ENCODE measurements at places on chromosomes 13 and 19. TPM values are rescaled to one million over a fixed set of nuclear protein-coding genes. Genes with fewer than 3 reads are reported as not detected.

The ZNF43 gene
- total RNA-seq = 3.1 TPM

The TMC4 gene
- total RNA-seq = not detected

The NHLRC3 gene
- total RNA-seq = 13.9 TPM

The BRCA2 gene
- 17.0 TPM for total RNA-seq

The SMIM24 gene
- total RNA-seq = not detected

The ZNF285 gene
- total RNA-seq = 1.4 TPM

The HNRNPL gene
- total RNA-seq = 218 TPM

The ACER1 gene
- not detected for total RNA-seq

The SELENOV gene
- total RNA-seq = not detected

The SPACA4 gene
- not detected for total RNA-seq

The TEX101 gene
- total RNA-seq = not detected

The BEST2 gene
- total RNA-seq = not detected

The NR1H2 gene
- total RNA-seq = 82.1 TPM

The TMEM255B gene
- 2.4 TPM for total RNA-seq

The ZNF560 gene
- total RNA-seq = 2.8 TPM

The CYP4F8 gene
- not detected for total RNA-seq

The CEACAM21 gene
- not detected for total RNA-seq

The SLITRK5 gene
- under 0.01 TPM for total RNA-seq

The ZNF728 gene
- total RNA-seq = not detected

The NKPD1 gene
- total RNA-seq = under 0.01 TPM

The MRPL54 gene
- total RNA-seq = 61.5 TPM

The GPC6 gene
- total RNA-seq = 16.5 TPM

The SKA3 gene
- 22.3 TPM for total RNA-seq

The CYSLTR2 gene
- 0.88 TPM for total RNA-seq

The POLD1 gene
- total RNA-seq = 51.7 TPM

The WDR88 gene
- not detected for total RNA-seq

The TNFSF11 gene
- not detected for total RNA-seq

The DAND5 gene
- total RNA-seq = not detected

The MIA gene
- total RNA-seq = not detected

The CLDN10 gene
- not detected for total RNA-seq

The DHDH gene
- not detected for total RNA-seq

The KIR3DL2 gene
- total RNA-seq = not detected

The ZNF569 gene
- total RNA-seq = 3.7 TPM

Measured in placental pericyte (primary cell).